Fibroblast of pulmonary artery (primary cell): ENCODE measurements at places on chromosomes 1 and 21.
A peak's percentile ranks its signal among the peaks of the same experiment; 100 is the strongest.

- DNase-seq, result peak; percentile 41
Observed at GRCh38 chr1:221961532-221962292, 219.8 kb upstream of the DUSP10 start.

DNA sequence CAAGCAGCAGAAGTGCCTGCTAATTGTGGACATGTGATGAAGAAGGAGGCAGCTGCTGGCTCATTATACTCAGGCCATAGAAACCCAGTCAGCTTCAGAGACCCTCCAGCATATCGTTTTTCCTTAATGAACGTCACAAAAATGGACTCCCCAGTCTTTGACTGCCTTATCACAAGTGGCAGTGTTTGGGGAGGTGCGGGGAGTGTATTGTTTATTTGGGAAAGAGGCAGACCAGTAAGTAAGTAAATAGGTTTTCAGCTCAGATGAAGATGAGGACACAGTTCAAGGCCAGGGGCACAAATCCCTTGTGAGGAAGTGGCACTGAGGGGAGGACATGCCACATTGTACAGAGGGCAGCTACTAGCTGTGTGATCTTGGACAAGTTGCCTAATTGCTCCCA is 43.5 kb upstream of the NRDC start:
- DNase-seq, result no peak

DNA sequence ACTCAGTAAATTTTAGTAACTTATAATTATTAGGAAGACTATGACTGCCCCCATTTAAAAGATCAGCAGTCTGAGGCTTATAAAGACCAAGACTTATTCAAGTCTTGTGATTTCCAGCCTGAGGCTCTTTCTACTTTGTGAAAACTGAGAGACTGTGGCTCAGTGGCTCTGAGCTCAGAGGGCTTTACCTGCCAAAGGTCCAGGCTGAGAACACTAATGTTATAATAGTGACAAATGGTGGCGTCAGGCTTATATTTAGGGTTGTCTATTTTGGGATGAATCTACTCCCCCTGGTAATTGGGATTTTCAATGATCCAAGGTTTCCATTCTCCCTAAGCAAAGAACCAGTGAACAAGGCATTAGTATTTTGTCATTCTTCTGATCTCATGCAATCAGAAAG is 42.6 kb upstream of the EPS15 start:
- DNase-seq, result no peak

DNA sequence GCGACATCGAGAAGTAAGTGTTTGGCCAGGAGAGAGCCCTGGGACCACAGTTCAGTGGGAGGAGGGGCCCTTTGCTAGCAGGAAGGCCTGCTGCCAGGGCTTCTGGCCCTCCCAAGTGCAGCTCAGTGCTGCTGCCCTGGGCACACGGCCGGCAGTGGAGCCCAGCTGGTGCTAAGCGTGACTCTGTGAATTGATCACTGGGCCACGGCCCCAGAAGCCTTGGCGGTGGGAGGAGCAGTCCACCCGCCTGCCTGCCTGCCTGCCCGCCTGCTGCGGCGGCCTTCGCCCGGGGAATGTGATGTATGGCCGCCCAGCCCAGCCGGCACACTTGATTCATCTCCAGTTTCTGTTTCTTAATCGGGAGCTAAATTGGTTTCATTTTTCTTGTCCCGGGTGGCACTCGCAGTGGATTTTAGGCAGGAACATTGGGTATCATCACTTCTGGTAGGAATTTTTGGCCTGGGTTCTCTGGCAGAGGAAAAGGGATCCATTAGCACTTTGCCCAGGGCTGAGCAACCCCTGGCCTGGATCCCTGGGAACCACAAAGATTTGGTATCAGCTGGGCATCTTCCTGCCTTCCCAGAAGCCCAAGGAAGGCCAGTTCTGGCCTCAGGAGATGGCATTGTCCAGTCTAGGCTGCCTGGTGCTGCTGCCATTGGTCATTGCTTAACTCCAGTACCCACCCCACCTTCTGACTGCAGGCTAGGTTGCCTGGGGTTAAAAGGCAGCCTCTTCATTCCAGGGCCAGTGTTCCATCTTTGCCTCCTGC is 28.6 kb downstream of the TMEM53 start:
- no peak for DNase-seq

DNA sequence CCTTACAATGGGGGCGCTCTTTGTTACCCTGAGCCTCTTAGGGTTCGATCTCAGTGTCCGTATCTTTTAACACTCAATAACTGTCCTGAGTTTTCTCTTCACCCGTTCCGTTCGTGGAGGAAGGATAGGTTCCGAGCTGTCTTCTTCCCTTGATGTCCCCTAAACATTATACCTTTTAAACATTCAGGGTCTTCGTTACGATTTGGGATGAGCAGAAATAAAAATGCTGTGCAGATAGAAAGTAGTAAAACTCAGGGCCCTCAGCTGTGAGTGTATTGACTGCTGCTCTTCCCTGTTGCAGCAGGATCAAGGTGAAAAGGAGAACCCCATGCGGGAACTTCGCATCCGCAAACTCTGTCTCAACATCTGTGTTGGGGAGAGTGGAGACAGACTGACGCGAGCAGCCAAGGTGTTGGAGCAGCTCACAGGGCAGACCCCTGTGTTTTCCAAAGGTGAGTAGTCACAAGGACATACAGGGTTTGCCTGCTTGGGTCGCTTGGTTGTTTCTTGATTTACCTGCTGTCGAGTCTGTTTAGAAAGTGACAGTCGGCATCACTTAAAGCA is 784 bp downstream of the RPL11 start:
- DNase-seq, result no peak
